NCI-H1694 (cell line): ENCODE measurements at places on chromosomes 4 and X.

DNA sequence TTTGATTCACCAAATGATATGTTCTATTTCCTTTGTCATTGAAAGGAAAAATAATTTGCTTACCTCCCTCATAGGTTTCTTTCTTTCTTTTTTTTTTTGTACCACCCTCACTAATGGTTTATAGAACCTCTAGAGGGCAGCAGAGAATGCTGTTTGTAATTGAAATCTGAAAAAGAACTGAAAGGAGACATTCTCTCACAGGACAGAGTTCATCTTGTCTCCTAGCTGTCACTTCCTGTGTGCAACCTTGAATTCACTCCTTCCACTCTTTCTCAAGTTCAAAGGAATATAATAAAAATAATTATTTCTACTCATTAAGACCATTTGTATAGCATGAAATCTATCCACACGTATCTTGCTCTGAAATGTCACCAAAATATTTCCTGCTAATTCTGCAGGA lies 51.0 kb downstream of the GUCY1B1 start:
- peak; percentile 48 for DNase-seq

- no peak for DNase-seq
Observed at GRCh38 chrX:105282077-105282476, 61.6 kb upstream of the TEX13A start.

- no peak for DNase-seq
Observed at GRCh38 chrX:91066104-91066503, 368.5 kb upstream of the PABPC5 start.

DNA sequence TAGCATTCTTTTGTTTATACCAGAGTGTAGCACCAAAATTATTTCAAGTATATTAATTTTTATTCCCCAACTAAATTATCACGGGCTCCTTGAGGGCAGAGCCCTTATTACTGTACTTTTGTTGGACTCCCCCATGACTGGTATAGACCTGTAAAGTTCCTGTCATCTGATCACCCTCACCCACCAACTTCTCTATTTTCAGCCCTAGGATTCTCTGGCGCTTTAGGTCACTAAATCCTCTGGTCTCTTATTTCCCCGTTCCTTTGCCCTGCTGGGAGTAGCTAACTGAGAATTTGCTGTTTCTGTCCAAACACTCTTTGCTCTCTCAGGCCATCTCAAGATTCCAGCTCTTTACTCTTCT lies 3.2 kb upstream of the XKRX start:
- no peak for DNase-seq

GRCh38 chr4:130067419-130067818 lies 971.5 kb downstream of the C4orf33 start:
- no peak for DNase-seq

- no peak for DNase-seq
Observed at GRCh38 chr4:60605646-60606354, 594.3 kb upstream of the ADGRL3 start.
